ENCODE measurements at places on chromosomes 1 and 21.

DNA sequence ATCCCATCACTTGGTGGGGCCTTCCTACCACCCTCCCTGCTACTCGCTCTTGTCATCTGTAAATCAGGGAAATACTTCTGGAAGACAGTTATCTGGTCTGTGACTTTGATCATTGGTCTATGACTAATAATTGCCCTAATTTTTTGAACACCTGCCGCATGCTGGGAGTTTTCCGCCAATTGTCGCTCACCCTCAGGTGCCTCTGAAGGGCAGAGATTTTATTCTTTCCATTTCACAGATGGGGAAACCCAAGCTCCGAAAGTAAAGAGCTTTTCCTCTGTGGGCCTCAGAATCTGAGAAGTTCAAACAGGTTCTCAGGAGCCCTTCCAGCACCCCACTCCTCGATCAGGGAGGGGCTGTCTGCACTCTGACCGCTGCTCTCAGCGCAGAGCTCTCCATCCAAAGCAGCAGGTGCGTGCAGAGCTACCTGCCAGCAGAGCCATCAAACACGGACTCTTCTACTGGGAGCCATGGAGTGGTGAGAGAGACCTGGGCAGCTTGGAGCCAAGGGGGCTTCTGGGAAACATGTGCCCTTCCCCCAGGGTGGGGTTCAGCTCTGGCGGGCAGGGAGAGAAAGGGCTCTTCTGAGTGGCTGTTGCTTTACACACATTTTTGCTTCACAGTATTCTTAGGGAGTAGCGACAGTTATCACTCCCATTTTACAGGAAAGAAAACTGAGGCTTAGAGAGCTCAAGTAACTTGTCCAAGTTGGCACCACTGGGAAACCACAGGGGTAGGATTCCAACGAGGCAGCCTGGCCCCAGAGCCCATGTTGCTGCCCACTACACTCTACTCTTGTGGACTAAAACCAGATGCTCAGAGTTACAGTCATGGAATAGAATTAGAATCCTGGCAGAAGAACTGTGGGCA, 5.8 kb upstream of the RUNX3 start:
- DNase-seq = no peak

DNA sequence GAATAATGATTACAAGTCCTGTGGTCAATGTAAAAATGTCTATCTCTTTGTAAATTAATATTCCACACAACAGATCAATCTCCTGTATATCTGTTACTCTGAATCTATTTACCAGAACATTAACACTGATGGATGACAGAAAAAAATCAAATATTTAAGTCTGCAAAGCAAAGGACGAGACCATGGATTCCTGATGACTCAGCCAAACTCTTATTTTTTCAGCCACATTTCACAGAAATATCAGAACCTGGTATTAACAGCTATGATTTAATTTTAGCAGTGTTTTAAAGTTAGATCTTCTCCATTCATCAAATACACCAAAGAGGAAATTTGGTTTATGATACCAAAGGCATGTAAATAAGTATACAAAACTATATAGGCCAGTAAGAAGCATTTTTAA, 46.1 kb downstream of the FAF1 start:
- no peak for DNase-seq

- no peak for DNase-seq
Measured at GRCh38 chr21:28099001-28099705, 893.5 kb downstream of the LTN1 start.

DNA sequence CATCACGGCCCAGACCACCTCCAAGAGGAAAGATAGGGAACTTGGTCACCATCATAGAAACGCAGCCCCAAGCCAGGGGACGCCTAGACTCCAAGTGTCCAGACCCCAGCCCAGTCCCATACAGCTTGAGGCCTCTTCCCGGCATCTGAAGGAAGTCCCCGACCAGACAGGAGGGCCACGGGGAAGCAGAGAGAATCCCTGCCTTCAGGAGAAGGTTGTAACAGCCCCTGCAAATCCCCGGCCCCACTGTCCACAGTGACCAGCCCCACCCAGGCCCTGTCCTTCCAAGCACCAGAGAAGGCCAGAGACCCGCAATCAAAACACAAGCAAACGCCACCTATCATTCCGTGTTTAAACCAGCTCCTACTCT, 1.7 kb downstream of the SLC19A1 start:
- no peak for DNase-seq

DNA sequence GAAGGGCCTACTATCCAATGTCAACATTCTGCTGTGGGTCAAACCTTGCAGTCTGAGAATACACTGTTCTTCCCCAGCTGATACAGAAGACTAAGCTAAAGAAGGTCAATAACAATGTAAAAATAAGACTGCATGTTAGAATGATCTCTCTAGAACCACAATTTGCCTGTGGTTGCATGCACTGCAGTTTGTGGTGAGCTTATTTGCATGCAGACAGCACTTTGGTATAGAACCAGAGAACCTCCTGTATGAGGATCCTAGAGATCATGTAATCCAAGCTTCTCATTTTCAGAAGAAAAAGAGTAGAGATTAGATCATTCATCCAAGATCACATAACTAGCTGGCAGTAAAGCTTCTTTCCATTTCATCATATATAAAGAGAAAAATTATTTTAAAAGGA, 15.8 kb downstream of the SYNJ1 start:
- peak; percentile 14 for DNase-seq

Measured in stimulated activated CD4-positive, alpha-beta T cell treated with anti-CD3 and anti-CD28 coated beads, Interleukin-4, amount 100 ng/mL, for 24 hours (primary cell).